Stimulated activated CD4-positive, alpha-beta T cell treated with anti-CD3 and anti-CD28 coated beads, Interleukin-1b, Interleukin-23, amount 100 ng/mL, for 1 hour (primary cell): ENCODE measurements at places on chromosomes 6 and 20.

DNA sequence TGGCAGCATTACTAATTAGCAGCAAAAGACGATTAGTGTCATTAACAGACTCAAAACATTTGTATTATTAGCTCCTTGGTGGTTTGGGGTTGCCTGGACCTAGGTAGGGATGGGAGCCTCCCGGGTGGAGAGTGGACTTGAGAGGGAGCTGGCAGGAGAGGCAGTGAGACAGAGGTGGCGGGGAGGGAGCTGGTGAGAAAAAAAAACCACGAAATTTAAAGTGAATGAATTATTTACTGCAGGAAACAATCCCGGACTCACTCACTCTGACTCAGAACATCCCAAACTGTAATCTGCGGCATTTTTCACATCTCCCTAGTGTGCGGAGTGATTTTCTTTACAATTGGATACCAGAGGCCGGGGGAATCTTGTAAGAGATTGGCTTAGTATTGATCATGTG lies 14.3 kb upstream of the CDH22 start:
- no peak for DNase-seq

GRCh38 chr6:149423964-149424440 lies 23.9 kb downstream of the SUMO4 start:
- DNase-seq = no peak

- no peak for DNase-seq
Measured at GRCh38 chr20:17838921-17839320, 129.7 kb downstream of the SNX5 start.

- DNase-seq = no peak
Measured at GRCh38 chr6:120451508-120451907, 882.8 kb downstream of the TBC1D32 start.

- no peak for DNase-seq
Measured at GRCh38 chr6:155004017-155004416, 8.9 kb downstream of the TIAM2 start.

- DNase-seq = no peak
Measured at GRCh38 chr6:157789861-157790260, 33.2 kb upstream of the SNX9 start.
